NCI-H187 treated with DMSO at 0.1 percent for 48 hours (cell line): ENCODE measurements at places on chromosomes 7 and 10.

GRCh38 chr10:120984221-120984620 is 133.1 kb downstream of the WDR11 start:
- DNase-seq = no peak

DNA sequence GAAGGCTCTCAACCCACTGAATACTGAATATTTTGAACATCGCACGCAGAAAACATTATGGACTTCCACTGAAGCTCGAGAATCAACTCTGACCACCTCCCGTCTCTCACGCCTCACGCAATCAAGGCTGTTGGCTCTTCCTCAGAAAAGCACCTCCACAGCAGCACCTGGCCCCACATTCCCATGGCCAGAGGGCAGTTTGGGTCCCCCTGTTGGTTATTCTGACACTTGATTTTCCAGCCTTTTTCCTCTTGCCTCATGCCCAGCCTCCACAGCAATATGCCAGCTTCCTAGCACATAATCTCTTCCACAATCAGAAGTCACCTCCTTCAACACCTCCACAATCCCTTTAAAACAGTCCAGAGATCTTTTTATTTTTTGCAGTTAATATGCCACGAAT is 55.9 kb downstream of the SVOPL start:
- DNase-seq = no peak

DNA sequence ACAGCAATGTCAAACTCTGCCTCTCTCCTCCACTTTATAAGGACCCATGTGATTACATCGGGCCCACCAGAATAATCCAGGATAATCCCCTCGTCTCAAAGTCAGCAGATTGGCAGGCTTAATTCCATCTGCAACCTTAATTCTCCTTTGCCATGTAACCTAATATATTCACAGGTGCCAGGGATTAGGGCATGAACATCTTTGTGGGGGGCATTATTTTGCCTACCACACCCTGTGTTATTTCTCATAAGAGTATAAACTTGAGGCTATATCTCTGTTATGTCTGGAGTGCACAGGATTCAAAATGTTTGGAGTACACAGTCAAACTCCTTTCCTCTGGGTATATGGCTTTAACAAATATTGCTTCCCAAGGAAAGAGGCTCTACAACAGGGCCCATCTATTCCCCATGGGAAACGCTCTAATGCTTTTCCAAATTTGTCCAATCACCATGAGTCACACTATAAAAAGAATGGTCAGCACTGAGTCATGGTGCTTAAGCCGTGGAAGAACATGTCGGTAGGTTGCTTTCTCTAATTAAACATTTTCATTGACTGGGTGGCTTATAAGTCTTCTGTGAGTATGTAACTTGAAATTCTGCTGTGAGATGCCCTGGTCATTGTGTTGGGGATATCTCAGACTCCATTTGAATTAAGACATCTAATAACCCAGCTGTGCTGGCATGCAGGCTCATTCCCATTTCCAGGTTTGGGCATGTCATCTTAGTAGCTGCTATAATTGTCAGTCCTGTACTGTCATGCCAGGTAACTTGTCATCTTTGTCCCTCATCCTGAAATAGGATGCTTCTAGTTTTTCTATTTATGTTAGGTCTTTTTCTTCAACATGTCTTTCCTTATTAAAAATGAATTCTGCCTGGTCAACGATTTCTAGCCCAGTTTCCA is 11.5 kb upstream of the AKR1B10 start:
- no peak for DNase-seq

DNA sequence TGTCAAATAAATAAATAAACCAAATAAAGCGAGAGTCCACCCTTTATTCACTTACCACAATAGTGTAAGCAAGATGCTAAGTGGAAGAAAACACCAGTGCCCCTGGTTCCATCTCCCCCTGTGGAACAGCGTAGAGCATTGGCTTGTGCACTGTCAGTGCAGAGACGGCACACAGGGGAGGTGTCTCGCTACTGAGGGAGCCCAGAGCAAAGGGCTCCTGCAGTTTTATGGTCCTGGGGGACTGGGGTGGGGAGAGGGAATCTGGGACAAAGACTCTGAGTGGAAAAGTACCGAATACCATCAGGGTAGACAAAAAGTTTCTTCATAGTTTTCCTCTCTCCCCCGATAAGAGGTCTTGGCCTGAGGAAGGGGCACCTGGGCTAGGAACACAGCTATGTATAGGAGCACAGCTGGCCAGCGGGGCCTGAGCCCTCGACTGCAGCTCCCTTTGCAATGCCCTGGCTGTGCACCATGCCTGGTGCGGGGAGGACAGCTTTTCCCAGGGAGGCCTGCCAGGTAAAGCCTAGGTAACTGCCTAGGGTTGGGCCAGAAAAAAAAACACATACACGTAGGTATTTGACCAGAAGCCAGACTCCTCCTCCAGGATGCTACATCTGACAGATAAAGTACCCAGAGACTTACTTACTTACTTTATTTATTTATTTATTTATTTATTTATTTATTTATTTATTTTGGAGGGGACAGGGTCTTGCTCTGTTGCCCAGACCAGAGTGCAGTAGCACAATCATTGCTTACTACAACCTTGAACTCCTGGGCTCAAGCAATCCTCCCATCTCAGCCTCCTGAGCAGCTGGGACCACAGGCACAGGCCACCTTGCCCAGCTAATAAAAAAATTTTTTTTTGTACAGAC is 88.8 kb upstream of the KIF5B start:
- DNase-seq = no peak

- no peak for DNase-seq
Observed at GRCh38 chr10:29559996-29560395, 74.8 kb downstream of the SVIL start.

DNA sequence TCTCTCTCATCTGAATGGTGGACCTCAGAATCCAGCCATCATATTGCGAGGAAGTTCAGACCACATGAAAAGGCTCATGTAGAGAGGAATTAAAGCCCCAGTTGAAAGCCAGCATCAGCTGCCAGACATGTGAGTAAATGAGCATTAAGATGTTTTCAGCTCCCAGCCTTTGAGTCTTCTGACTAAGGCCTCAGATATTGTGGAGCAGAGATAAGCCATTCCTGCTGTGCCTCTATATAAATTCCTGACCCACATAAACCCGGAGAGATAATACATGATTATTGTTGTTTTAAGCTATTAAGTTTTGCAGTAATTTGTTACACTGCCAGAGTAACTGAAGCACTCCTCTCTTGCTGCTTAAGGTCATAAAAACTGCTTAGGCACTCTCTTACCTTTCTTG is 14.6 kb downstream of the FAM149B1 start:
- DNase-seq = no peak

DNA sequence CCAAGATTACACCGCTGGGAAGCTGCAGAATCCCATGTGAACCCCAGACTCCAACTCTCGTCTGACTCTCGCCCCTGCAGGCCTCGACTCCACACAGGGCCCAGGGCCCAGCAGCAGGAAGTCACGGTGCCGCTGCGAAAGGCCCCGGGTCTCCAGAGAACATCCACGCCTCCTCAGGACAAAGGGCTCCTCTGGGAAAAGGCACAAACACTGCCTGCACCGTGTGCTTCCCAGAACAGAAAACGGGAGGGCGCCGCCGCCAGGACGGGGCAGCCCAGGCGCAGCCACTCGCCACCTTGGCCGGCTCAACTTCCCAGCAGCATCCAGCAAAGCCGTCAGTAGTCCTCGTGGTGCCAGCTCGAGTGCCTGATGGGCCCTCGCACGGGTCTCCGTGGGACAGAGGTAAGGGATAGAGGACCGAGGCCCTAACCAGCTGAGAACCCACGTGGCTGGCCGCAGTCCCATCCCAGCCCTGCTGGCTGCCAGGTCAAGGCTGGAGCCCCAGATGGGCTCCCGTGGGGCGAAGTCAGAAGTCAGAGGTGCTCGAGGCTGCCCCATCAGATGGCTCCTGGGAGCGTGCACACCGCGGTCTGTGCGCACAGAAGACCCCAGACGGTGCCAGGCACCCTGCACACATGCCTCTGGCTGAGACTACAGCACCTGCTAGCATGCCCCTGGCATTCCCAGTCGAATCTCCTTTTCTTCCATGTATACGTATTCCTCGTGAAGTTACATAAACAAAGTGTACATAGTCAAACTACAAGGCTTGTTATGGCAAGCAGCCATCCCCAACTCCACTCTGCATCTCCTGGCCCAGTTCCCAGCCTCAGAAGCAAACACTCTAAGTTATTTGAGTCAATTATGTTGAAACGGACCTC is 60.2 kb downstream of the MAD1L1 start:
- no peak for DNase-seq

- no peak for DNase-seq
Observed at GRCh38 chr7:25732766-25733217, 419.2 kb upstream of the NFE2L3 start.

- no peak for DNase-seq
Observed at GRCh38 chr7:52161483-52161882, 844.9 kb upstream of the COBL start.

DNA sequence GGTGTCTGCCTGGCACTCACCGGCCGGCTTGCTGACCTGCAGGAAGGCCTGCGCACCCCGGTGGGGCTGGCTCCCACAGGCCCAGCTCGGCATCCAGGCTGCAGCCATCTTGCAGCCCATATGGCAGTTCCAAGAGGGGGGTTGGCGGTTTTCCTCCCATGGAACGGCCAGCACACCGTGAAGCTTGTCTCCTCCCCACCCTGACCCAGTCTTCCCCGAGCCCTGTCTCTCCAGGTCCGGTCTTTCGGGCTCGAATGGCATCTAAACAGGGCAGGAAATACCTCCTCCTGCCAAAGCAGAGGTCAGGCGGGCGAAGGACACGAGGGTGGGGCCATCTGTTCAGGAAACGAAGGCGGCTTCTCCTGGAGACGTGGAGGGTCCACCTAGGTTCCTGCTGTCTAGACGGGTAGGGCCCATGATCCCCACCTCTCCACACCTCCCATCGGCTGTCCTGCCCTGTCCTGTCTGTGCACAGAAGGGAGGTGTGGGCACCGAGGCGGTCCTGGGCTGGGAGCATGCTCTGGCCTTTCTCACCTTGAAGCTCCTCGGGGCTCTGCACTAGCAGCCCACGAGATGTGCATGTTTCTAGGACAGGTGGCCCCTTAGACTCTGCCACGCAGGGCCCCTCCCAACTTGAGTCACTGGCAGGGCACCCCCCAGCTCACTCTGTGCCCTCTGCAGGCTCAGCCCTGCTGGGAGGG is 113.7 kb upstream of the DIP2C start:
- no peak for DNase-seq

DNA sequence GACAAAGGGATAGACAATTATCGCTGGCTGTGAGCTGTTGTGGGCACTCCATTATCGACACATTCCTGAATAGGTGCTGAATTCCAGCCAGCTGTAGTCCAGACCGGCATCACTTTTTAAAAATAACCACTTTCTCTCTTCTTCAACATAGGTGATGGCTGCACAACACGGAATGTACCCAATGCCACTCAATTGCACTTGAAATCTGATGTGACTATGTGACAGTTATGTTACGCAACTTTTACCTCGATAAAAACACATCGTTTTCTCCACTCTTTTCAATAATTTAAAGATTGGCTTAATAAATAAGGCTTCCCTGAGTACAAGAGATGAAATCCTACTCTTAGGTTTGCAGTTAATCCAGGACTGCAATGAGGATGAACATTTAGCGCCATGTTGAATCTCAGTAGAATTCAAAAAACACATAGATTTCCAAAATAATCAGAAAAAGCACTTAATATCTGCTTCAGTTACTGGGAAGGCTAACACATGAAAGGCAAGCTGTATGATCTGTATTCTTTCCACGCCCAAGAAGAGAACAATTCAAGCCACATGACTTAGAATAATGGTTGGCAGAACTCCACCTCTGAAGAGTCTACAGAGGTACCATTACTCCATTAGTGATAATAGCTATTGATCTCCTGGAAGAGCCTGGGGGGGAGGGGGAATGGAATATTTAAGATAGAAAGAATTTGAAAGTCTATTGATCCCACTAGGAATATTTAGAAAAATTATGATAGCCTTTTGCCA is 3.6 kb downstream of the YWHAG start:
- DNase-seq = no peak

- no peak for DNase-seq
Observed at GRCh38 chr7:8226501-8226900, 35.5 kb downstream of the ICA1 start.
